ENCODE measurements at places on chromosomes 12 and 14. TPM values are rescaled to one million over a fixed set of nuclear protein-coding genes. Genes with fewer than 3 reads are reported as not detected.

The TRHDE gene
- 12.8 TPM for total RNA-seq

The MMP19 gene
- 616 TPM for total RNA-seq

The DAO gene
- total RNA-seq: not detected

The GALC gene
- total RNA-seq: 32.6 TPM

The SERPINA5 gene
- 0.50 TPM for total RNA-seq

The SYNE3 gene
- 46.9 TPM for total RNA-seq

The MANSC4 gene
- total RNA-seq: not detected

The DPPA3 gene
- total RNA-seq: not detected

The ZFYVE1 gene
- 24.1 TPM for total RNA-seq

The MIP gene
- total RNA-seq: not detected

GRCh38 chr12:7602277-7602676 lies 63.4 kb downstream of the APOBEC1 start:
- no peak for DNase-seq

- no peak for DNase-seq
Observed at GRCh38 chr12:5440978-5441377, 9.1 kb downstream of the NTF3 start.

- DNase-seq: no peak
Observed at GRCh38 chr12:91722072-91722471, 423.6 kb downstream of the BTG1 start.

DNA sequence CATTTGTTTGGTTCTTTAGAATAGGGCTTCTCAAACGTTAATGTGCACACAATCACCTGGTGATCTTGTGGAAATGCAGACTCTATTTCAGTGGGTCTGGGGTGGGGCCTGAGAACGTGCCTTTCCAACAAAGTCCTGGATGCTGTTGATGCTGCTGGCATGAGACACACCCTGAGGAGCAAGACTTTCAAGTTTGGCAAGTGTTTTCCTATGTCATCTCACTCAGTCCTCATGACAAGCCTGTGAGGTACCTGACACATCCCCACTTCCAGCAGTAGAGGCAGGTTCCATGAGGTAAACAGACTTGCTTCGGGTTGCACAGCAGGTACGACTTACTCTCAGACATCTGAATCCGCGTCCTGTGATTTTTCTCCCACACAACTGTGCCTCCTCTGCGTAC lies 147.1 kb downstream of the MYRFL start:
- no peak for DNase-seq

- DNase-seq: no peak
Observed at GRCh38 chr14:61438860-61439765, 117.7 kb downstream of the PRKCH start.

DNA sequence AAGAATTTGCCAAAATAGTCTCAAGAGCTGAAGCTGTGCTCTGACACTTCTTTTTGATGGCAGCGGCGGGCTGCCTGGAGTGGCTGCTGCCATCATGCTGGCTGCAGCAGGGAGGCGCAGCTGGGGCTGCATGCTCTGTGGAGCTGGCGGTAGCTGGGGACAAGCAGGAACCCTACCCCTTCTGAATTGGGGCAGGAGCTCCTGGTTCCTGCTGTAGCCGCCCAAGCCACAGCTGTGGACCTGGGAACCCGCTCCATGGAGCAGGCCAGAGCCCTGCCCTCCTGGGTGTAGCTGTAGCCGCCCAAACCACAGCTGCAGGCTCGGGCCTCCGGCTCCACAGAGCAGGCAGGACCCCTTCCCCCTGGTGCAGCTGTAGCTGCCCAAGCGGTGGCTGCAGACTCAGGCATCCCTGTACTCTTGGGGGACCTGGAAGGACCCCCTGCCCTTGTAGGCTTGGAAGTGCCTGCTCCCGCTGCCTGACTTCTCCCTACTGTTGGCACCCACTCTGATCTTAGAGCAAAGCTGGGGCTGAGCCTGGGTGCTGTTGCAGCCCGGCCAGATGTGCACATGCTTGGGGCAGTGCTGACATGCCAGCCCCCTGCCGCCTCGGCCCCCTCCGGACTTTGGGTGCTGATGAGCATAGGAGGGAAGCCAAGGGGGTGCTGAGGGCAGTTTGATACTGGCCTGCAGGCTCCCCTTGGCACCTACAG lies 33.3 kb downstream of the APAF1 start:
- DNase-seq: no peak

GRCh38 chr14:68574906-68575305 lies 218.0 kb downstream of the ZFP36L1 start:
- DNase-seq: no peak

- DNase-seq: no peak
Observed at GRCh38 chr12:5442251-5443006, 10.5 kb downstream of the NTF3 start.

GRCh38 chr12:4015225-4016091 lies 142.3 kb upstream of the PARP11 start:
- no peak for DNase-seq

- DNase-seq: no peak
Observed at GRCh38 chr14:99586761-99587459, 17.1 kb downstream of the CCDC85C start.

GRCh38 chr14:79298373-79298772 lies 912.9 kb downstream of the DIO2 start:
- DNase-seq: no peak

DNA sequence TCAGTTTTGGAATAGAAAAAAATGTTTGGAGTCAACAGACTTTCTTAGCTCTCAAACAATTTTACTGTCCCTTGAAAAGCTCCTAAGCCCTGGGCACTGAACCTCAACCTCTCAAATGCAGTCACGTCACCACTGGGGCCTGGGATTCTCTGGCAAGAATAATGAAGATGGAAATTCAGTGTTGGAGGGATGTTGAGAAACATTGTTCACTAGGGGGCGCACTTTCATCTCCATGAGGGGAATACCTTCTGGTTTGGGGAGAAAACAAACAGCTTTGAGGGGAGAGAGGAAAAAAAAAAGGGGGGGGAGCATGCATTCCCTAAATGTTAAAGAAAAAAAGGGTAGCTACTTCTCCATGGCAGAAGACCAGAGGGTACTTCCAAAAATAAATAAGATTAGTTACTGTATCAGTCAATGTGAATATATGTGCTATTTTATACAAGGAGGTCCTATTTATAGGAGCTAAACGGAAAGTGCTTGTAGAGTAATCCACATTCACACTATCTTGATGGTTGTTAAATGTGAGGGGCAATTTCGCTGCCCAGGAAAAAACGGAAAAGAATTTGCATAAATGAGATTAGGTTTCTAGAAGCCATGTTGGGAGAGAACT lies 5.8 kb upstream of the TBPL2 start:
- DNase-seq: no peak

DNA sequence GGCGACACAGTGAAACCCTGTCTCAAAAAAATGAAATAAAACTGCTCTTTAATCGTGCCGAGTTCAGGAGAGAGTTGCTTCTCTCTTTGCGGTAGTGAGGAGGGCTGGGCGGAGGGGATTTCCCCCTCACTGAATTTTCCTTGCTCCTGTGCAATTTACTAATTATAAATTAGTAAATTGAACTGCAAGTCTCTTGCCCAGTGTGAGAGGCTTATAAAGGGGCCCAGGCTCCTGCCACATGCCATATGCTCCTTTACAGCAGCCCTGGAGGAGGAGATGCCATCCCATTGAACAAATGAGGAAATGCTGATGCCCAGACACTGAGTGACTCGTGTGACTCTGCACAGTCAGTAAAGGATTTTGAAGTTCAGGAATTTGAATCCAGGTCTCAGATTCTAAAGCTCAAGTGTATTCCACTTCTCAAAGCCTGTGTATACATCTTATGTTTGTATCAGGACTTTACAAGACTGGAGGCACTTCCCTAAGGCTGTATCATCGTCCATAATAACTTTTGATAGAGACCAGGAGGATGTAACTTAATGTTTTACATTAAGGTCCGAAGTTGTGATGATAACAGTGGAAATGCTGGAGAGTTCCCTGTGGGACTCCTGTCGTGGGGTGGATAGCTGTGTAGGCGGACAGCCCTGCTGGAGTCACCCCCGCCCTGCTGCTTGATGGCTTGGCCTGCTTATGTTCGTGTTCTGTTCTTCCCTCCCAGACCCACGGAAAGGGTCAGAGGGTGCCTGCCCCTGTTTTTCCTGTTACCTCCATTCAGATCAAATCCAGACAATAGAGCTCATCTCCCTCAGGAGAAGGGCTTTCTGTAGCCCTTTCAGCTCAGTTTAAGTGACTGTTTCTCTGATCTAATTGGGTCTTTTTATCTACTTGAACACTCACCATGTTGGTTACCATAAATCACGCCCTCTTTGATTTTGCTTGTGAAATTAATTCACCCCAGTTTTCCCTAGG lies 13.9 kb downstream of the PELI2 start:
- no peak for DNase-seq

DNA sequence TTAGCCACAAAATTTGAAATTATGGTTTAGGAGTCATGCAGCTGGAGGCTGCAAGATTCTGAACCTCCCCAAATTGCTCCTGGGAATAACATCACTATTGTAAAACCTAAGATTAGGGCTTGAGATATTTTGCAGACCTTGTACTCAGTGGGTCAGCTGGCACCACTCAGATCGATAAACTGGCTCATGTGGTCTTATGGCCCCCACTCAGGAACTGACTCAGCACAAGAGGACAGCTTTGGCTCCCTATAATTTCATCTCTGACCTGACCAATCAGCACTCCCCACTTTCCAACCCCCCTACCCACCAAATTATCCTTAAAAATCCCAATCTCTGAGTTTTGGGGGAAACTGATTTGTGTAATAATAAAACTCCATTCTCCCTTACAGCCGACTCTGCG lies 161.6 kb downstream of the BRMS1L start:
- DNase-seq: no peak

GRCh38 chr12:43992856-43993255 lies 157.0 kb downstream of the TMEM117 start:
- DNase-seq: no peak

- DNase-seq: no peak
Observed at GRCh38 chr14:20093442-20093841, 17.1 kb upstream of the OR4K17 start.
